ENCODE measurements at places on chromosomes 3 and 15.

DNA sequence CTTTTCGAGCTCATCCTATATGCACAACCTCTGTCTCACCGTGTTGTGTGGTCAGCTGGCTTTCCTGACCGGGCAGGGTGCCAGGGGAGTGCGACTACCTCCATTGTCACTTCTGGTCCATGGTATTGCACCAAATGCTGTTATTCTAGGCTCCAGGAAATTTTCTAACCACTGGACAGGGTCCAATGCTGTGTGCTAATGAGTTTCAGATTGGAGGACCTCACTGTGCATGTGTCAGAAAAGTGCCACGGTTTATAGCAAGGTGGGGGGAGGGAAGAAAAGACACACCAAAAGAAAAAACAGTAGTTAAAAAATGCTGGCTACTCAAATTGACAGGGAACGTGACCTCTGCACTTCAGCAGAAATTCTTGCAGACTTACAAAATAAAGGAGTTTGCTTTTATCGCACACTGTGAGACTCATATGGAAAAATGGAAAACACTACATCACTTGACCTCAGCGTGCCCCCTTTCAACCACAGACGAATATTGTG, 480.1 kb downstream of the FOXP1 start:
- DNase-seq = no peak

DNA sequence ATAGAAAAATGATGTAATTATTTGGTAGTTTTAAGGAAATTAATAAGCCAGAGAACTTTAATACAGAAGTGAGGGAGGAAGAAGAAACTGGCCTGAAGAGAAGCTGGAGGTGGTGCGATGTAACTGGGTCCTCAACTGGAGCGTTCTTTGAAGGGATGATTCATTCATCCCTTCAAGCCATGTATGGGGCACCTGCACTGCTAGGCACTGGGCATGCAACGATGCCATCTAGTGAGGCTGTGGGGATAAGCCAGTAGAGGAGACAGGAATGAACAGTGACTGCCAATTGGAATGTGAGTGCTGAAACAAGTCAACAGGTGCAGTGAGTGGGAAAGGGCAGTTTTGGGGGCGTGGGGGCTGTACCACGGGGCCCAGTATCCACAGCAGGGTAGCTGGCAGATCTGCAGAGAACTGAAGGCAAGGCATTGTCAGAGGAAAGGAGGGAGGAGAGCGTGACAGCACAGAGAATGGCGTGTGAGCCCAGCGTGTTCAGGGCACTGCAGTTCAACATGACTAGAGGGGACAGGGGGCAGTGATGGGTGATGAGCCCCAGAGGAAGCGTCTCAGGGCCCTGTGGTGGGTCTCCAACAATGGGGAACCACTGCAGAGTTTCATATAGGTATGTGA, 3.8 kb upstream of the KIF23 start:
- peak; percentile 20 for DNase-seq

- DNase-seq = no peak
Measured at GRCh38 chr3:99751649-99752048, 66.0 kb upstream of the CMSS1 start.

DNA sequence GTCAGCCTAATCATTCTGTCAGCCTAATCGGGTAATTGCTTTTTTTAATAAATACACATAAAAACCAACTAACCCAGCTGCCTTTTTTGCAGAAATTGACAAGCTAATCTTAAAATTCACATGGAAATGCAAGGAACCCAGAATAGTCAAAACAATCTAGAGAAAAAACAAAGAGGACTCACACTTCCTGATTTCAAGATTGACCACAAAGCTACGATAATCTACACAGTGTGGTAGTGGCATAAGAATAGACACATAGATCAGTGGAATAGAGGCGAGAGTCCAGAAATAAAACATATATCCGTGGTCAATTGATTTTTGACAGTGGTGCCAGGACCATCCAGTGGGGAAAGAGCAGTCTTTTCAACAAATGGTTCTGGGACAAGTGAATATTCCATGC, 2.4 kb upstream of the C3orf20 start:
- no peak for DNase-seq

GRCh38 chr3:179348325-179349013, 960 bp downstream of the MFN1 start:
- no peak for DNase-seq

GRCh38 chr15:40028193-40028592, 10.8 kb downstream of the SRP14 start:
- DNase-seq = no peak

- no peak for DNase-seq
Measured at GRCh38 chr15:40755812-40756208, 756 bp upstream of the RMDN3 start.

DNA sequence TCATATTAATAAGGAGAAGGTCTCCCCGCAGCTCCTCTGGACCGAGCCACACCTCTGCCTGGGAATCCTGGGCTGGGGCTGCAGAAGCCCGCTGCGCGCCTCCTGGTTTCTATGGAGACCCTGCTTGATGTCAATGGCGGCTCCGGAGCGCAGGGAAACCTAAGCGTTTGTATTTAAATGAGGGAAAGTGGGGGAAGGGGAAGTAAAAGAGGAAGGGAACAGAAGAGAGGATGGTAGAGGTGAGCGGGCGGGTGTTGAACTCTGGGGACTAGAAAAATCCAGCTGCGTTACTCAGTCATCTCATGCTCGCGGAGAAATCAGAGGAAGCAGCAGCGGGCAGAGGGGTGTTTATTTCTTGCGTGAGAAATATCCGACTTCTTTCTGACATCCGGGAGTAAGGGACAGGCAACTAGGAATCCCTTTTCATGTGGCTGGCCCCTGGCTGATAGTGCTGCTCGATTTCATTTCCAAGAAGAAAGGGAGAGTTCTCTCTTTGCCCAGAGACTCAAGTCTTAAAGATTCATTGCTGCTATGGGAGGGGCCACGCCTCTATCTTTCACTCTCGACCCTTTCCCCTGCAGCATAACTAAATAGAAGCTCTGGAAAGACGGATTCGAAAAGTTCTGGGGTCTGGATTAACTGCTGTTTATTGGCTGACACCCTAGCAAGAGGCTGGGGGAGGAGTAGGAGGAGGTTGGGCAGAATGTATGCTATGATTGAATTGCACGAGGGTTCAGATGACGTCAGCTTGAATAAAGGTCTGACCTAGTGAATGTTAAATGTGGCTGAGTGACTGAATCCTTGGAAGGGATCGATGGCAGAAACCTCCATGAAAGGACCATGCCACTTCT, 110.5 kb upstream of the GAP43 start:
- DNase-seq = peak; percentile 4

DNA sequence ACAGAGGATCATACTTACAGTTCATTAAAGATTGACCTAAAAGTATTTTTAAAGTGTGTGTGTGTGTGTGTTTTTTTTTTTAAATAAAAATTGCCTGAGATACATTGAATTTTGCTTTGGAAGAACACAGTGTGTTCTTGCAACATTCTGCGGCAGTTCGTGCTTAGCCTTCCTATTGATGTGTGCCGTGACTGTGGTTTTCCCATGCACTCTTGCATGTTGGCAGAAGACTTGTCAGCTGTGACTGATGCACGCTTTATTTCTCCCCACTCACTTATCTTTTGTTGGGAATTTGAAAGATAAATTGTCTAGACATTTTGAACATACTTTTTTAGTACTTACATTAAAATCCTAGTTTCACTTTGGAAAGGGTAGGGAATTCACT, 136.3 kb upstream of the LRRFIP2 start:
- DNase-seq = no peak

GRCh38 chr15:74775894-74776293, 6.0 kb upstream of the CSK start:
- DNase-seq = no peak

GRCh38 chr3:46852839-46853355, 10.3 kb downstream of the MYL3 start:
- DNase-seq = no peak

Data from stimulated activated CD4-positive, alpha-beta T cell treated with anti-CD3 and anti-CD28 coated beads, Interleukin-4, amount 100 ng/mL, for 24 hours (primary cell).